ENCODE measurements at places on chromosomes 13 and 19.
A peak's percentile ranks its signal among the peaks of the same experiment; 100 is the strongest.

DNA sequence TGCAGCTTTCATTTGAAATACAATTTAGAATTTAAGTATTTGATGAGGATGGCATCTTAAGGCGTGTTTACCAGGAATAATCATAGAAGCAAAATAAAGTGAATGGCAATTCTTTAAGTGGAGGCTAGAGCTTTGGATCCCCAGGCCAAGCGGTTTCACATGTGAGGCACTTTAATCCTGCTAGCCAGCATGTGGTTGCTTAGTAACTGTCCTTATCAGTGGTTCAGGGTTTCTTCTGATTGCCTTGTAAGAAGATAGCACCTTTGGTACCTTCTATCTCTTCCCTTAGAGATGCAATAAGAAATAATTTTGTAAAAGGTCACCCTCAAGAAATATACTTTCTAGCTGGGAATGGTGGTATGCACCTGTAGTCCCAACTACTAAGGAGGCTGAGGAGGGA, 38.9 kb upstream of the SERP2 start:
- DNase-seq = no peak

GRCh38 chr19:18629166-18630088, 7.4 kb upstream of the KLHL26 start:
- DNase-seq = no peak

- no peak for DNase-seq
Observed at GRCh38 chr13:40043764-40044163, 388.3 kb downstream of the COG6 start.

DNA sequence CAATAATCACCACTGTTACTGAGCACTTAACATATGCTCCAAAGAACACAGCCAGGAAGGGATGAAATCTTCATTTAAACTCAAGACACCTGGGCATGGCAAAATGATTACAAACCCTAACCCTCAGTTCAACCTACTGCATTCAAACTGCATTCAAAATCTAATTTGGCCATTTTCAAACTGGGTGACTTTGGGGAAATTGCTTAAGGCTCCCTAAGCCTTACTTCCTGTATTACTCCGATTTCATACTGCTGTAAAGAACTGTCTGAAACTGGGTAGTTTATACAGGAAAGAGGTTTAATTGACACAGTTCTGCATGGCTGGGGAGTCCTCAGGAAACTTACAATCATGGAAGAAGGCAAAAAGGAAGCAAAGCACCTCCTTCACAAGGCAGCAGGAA, 50.4 kb downstream of the CBY2 start:
- DNase-seq = no peak

DNA sequence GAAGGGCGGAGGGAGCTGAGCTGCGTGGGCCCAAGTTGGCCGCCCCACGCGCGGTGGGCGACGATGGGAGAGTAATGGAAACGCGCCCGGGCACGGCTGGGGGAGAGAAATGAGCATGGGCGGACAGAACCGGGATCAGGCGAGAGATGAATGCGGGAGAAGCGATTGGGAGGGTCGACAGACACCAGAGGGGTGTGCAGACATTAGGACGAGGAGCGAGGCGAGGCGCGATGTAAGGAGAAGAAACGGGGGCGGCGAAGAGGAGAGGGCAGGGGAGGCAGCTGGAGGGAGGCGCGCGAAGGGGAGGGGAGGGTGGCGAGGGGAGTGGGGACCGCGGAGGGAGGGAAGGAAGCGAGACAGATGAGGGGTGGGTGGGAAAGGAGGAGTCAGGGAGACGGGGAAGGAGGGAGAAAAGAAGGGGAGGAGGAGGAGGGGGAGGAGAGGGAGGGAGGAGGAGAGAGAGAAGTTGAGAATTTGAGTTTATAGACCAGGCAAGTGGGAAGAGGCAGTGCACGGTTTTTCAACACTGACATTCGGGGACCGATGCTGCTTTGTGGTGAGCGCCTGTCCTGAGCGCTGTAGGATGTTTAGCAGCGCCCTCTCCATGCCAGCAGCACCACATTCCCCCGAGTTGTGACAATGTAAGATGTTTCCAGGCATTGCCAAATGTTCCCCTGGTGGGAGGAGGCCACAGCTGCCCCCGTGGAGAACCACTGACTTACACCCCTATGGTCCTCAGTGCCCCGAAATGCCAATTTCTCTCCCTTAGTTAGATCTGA, at the start of gene SHISA7:
TSS of gene SHISA7 (minus strand) at position 256 of the 779 bp plus-strand sequence. CDS start 437 bp downstream, outside the sequence.
- DNase-seq = no peak

DNA sequence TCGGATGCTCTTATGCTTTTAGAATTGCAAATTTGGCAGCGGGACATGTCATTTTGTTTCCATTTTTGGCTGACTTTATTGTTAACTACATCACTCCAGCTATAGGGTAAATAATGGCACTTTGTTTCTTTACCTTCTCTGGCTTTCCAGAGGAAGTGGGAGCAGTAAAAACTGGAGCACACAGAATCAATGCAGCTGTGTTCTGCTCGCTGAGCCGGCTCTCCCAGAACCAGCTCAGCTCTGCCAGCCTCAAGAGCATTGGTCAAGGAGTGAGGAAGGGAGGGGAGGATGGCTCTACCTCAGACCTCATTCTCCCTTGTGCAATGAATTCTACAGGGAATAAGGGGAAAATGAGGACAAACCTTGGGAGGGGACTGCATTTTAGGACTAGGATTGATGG, 50.5 kb upstream of the SPATA13 start:
- DNase-seq = no peak

- DNase-seq = no peak
Observed at GRCh38 chr13:33172400-33172799, 113.2 kb downstream of the STARD13 start.

DNA sequence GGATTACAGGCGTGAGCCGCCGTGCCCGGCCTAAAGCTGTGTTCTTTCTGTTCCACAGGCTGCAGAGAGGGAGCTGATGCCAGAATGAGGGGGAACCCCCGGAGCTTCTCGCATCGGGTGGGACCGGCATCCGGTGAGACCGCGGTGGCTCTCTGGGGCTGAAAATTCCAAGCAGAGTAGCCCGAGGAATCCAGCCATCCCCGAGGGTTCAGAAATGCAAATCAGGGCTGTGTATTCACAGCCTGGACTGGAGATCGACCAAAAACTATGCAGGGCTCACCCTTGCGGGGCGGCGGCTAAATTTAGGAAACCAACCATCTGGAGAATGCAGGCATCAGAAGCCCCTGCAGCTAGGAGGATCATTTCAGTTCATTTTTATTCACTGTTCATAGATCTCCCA, 99.2 kb downstream of the GNG7 start:
- no peak for DNase-seq

- DNase-seq = no peak
Observed at GRCh38 chr13:95188128-95188527, 113.1 kb downstream of the ABCC4 start.

- DNase-seq = no peak
Observed at GRCh38 chr19:19489804-19490204, 25.5 kb downstream of the TSSK6 start.

DNA sequence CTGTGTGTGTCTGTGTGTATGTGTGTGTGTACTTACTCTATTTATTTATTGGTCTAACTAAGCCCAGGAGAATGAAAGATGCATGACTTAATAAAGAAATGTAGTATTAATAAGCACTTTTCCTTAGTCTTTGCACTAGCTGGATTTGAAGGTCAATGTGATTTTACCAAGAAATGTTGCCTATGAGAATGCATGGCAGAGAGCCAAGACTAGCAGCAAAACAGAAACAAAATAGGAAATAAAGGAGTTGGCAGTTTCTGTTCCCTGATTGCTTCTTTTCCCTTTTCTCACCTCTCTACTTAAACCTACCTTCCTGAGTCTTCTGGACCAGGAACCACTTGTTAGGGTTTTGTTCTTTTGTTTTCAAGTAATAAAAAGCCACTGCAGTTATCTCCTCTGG, 286.1 kb downstream of the KCTD12 start:
- DNase-seq = no peak

DNA sequence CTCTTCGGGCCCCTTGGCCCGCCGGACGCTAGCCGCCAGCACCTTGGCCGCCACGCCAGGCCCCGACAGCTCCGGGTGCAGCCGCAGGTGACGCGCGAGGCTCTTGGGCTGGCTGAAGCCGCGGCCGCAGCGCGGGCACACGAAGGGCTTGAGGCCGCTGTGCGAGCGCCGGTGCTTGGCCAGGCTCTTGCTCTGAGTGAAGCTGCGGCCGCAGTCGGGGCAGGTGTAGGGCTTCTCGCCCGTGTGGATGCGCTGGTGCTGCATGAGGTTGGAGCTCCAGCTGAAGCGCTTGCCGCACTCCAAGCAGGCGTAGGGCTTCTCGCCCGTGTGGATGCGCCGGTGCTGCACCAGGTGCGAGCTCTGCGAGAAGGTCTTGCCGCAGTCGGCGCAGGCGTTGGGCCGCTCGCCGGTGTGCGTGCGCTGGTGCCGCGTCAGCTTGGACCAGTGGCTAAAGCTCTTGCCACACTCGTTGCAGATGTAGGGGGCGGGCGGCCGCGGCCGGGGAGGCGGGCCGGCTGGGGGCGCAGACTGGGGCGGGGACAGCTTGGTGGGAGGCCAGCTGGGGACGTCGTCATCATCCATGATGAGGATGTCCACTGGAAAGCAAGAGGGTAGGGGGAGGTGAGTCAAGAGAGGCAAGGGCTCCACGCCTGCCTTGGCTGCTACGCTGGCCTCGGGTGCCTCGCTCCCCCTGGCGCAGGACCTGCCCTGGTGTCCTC, 32.4 kb downstream of the ZNF787 start:
- no peak for DNase-seq

- DNase-seq = no peak
Observed at GRCh38 chr19:400976-401865, 7.7 kb downstream of the C2CD4C start.

GRCh38 chr13:51729866-51730553, 74.0 kb downstream of the DHRS12 start:
- DNase-seq = peak; percentile 63

DNA sequence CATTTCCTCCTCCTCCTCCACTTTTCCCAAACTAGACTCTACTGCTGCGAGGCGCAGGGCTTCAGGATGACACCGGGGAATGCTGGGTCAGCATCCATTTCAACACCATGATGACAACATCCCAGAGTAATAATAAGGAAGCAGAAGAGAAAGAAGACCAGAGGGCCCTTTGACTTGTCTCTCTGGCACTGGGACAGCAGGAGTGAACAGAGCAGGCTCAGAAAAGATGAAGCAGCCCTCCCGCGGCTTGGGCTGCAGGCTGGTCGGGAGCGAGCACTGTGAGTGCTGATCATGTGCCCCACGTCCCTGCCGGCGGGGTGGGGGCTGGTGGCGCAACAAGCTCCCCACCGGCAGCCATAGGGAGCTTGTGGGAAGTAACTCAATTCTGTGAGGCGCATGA, 30.5 kb downstream of the RANBP3 start:
- DNase-seq = no peak

DNA sequence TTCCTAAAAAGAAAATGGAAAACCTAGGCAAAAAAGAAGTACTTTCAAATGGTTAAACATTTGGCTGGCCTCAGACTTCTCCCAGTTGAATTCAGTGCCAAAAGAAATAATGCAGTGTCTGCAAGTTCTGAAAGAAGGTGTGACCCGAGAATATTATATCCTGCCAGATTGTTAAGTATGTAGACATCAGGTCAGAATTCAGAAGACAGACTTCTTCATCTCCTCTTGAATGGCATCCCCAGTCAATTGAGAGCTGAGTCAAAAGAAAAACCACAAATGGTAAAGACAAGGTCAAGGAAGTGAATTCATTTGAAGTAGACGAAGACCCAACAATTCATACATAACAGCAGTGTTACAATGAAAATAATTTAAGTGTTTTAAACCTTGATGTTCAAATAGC, 194.5 kb downstream of the NBEA start:
- DNase-seq = no peak

GRCh38 chr19:49058562-49058961, 1.0 kb upstream of the CGB7 start:
- DNase-seq = peak; percentile 54

DNA sequence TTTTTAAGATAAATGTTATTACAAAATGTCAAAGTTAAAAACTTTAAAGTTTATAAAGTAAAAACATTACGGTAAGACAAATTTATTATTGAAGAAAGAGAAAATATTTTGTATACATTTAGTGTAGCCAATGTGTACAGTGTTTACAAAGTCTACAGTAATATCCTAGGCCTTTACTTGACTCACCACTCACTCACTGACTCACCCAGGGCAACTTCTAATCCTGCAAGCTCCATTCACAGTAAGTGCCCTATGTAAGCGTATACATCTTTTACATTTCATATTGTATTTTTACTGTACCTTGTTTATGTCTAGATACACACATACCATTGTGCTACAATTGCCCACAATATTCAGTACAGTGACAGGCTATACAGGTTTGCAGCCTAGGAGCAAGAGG, 448.2 kb downstream of the KCTD12 start:
- DNase-seq = no peak

DNA sequence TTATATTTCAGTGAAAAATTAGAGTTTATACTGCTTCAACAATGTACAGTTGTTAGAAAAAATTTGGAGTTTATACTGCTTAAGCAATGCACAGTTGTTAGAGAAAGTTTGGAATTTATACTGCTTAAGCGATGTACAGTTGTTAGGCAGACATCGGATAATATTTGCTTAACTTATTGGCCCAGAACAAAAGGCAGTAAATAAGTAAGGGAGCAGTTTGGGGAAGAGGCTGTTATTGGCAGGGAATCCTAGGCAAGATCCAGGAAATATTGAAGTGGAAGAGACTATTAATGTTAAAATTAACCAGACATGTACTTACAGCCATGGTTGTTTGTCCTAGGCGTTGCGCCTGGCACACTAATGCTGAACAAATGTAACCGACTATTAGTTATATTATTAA, 166.9 kb downstream of the GPC5 start:
- no peak for DNase-seq

DNA sequence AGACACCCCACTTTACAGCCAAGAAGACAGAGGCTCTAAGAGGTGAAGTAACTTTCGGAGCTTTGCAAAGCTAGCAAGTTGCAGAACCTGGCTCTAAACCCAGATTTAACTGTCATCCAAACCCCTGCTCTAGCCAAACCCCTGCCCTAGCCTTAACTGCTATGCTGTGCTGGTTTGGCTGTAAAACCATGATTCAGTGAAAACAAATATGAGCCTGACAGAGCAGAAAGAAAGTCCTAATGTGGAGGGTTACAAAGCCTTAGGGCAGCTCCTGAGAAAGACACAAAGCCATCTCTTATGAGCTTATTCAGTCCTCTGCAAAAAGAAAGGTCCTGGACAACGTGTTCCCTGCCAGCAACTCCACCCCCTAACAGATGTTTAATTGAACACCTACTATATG, 172.8 kb downstream of the KATNAL1 start:
- no peak for DNase-seq

GRCh38 chr19:47998800-47999199, 4.4 kb downstream of the ELSPBP1 start:
- no peak for DNase-seq

DNA sequence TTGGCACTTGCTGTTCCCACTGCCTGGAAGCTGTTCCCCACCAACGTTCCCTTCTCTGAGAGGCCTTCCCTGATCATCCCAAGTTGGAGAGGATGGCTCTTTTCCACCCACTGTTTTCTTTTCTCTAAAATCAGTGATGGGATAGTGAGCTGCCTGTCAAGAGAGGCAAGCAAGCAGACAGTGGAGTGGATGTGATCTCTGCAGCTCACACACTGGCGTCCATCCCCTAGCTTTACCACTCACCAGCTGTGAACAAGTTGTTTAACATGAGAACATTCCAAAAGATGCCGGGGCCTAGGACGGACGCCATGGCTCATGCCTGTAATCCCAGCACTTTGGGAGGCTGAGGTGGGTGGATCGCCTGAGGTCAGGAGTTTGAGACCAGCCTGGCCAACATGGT, 28.0 kb upstream of the SEMA6B start:
- no peak for DNase-seq
